ENCODE measurements at places on chromosomes 4 and X.
A peak's percentile ranks its signal among the peaks of the same experiment; 100 is the strongest.

- H3K27me3 ChIP-seq: no peaks in the 10 kb centered on the region
- no peaks in the 10 kb centered on the region for H3K36me3 ChIP-seq
- no peak overlapping the region for H3K27ac ChIP-seq
- DNase-seq: peak; percentile 59
Measured at GRCh38 chrX:10722851-10723250, 102.5 kb upstream of the MID1 start.

- H3K4me1 ChIP-seq: no peaks in the 10 kb centered on the region
- DNase-seq: no peak
- no peaks in the 10 kb centered on the region for H3K36me3 ChIP-seq
- no peak overlapping the region for H3K27ac ChIP-seq
- no peak overlapping the region for H3K4me3 ChIP-seq
Measured at GRCh38 chrX:119541188-119541587, 24.0 kb downstream of the STEEP1 start.

GRCh38 chr4:75484190-75484589, 30.0 kb downstream of the RCHY1 start:
- H3K4me1 ChIP-seq: no peaks in the 10 kb centered on the region
- DNase-seq: no peak
- H3K4me3 ChIP-seq: no peak overlapping the region
- H3K27ac ChIP-seq: no peak overlapping the region
- H3K36me3 ChIP-seq: no peaks in the 10 kb centered on the region

DNA sequence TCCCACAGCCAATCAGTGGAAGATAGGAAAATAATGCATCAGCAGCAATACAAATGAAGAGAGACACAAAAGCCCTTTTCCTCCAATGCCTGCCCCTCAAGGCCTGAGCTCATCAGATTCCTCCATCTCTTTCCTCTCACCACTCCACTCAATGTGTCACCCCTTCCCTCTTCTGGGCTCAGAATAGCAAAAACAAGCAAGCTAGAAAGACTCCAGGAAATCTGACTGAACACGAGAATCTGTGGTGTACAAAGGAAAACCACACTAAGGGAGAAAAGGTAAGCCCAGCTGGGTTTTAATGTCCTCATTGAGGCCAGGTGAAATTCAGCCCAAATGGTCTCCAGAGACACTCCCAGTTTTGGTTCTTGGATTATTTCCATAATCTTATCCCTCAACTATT, 46.3 kb downstream of the ARHGEF9 start:
- peaks cover 1% of the 10 kb centered on the region for H3K36me3 ChIP-seq
- no peak for DNase-seq
- no peaks in the 10 kb centered on the region for H3K27me3 ChIP-seq
- H3K4me3 ChIP-seq: no peak overlapping the region
- no peak overlapping the region for H3K27ac ChIP-seq

- H3K4me3 ChIP-seq: no peak overlapping the region
- no peak for DNase-seq
- H3K27me3 ChIP-seq: no peaks in the 10 kb centered on the region
- H3K4me1 ChIP-seq: peaks cover 1% of the 10 kb centered on the region
- no peaks in the 10 kb centered on the region for H3K36me3 ChIP-seq
- H3K27ac ChIP-seq: no peak overlapping the region
Measured at GRCh38 chrX:96650023-96650422, 34.6 kb upstream of the DIAPH2 start.

GRCh38 chr4:125338814-125339213, 24.1 kb downstream of the FAT4 start:
- no peak for DNase-seq
- no peak overlapping the region for H3K4me3 ChIP-seq
- peaks cover 5% of the 10 kb centered on the region for H3K4me1 ChIP-seq
- H3K27ac ChIP-seq: no peak overlapping the region
- H3K36me3 ChIP-seq: no peaks in the 10 kb centered on the region

DNA sequence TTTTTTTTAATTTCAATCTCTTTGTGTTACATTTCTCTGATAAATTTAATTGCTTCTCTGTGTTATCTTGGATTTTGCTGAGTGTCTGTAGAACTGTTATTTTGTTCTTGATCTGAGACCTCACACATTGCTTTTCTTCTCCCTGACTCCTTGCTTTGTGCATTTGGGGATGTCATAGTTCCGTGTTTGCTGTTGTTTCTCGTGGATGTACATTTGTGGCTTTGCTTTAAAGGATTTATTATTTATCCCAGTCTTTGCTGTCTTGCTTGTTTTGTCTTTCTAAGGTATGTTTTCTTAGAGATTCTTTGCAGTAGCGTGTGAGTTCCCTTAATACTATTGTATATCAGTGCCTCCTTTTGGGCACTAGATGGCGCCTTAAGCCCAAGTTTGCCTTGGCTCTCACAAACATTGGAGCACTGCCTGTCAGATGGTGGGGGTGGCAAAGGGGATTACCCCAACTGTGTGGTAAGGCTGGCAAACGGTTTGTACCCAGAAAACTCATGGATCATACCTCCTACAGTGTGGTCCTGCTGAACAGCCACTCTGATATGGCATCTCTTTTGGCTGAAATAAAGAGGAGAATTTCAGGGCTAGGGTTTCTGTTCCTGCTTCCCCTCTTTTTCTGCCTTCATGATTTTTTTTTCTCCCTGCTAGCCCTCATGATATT, 96.4 kb downstream of the PGRMC2 start:
- H3K4me3 ChIP-seq: no peak overlapping the region
- H3K4me1 ChIP-seq: no peaks in the 10 kb centered on the region
- no peaks in the 10 kb centered on the region for H3K36me3 ChIP-seq
- DNase-seq: peak; percentile 79

- no peaks in the 10 kb centered on the region for H3K36me3 ChIP-seq
- H3K4me3 ChIP-seq: no peak overlapping the region
- no peaks in the 10 kb centered on the region for H3K27me3 ChIP-seq
- DNase-seq: no peak
Measured at GRCh38 chr4:164783976-164784375, 30.0 kb downstream of the SMIM31 start.

Data from aorta (tissue), 5 donors.